ENCODE measurements at places on chromosomes 13 and 19.

DNA sequence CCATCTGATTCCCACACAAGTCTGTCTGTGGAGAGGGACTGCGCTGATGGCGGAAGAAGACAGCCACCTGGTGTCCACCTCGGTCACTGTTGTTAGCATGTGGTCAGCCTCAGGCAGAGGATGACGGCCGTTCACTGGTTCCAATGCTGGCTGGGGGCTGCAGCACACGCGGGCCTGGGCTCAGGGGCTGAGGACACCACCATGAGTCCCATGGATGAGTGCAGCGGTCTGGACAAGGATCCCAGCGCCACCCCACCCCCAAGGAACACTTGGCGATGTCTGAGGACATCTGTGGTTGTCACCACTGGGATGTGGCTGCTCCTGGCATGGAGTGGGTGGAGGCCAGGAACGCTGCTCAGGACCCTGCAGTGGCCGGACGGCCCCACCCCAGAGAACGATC, 10.9 kb downstream of the DPP9 start:
- no peak for DNase-seq

GRCh38 chr19:51766461-51766860, 5.5 kb downstream of the FPR2 start:
- DNase-seq = no peak

DNA sequence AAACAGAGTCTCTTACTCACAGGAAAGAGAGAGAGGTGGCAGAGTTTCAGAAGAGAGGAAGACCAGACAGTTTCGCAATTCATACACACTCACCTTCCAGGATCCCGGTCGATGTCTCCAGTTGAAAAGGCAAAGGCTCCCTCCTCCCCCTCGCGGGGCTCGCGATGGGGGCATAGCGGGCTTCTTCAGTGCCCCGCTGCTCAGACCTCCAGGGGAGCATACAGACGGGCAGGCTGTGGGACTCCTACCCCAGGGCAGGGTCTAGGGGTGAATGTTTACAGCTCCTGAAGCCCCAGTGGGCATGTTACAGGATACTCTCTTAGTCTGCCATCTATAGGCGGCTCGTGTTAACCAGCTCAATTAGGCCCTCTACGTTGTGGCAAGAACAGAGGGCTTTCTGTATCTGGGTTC, 139.2 kb downstream of the SLITRK5 start:
- no peak for DNase-seq

- DNase-seq = no peak
These were observed 105.1 kb downstream of the FRY start for GRCh38 chr13:32136716-32137115.

DNA sequence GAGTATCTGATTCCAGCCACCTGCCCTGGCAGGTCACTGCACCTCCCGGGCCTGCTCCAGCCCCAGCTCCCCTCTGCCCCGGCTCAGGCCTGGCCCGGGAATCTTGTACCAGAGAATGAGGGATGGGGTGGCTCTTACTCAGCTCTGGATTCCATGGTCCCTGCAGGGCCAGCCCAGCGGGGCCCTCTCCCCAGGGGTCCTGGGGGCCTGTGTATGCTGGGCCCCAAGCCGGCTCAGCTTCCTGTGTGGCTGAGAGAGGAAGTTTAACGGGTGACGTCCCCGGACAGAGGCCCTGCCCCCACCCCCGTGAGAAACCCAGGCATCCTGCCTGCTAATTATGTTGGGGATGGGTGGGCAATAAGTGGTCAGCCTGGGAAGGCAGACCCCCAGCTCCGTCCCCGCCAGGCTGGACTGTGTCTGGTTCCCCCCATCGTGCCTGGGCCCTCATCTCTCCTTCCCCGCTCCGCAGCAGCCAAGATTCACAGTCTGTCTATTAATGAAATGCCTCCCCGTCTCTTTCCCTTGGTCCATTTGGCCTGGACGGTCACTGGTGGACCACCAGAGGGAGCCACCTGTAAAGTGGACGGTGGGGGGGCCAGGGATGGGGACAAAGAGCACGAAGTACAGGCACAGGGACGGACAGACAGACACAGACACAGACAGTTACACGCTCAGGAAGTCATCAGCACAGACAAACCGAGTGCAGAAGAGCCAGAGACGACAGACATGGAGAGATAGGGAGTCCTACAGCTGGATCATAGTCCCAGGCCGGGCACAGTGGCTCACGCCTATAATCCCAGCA, at the start of gene DENND1C:
Gene DENND1C (minus strand): TSS at position 247 of the 802 bp plus-strand sequence. CDS start 92 bp downstream, at position 155.
- DNase-seq = no peak

DNA sequence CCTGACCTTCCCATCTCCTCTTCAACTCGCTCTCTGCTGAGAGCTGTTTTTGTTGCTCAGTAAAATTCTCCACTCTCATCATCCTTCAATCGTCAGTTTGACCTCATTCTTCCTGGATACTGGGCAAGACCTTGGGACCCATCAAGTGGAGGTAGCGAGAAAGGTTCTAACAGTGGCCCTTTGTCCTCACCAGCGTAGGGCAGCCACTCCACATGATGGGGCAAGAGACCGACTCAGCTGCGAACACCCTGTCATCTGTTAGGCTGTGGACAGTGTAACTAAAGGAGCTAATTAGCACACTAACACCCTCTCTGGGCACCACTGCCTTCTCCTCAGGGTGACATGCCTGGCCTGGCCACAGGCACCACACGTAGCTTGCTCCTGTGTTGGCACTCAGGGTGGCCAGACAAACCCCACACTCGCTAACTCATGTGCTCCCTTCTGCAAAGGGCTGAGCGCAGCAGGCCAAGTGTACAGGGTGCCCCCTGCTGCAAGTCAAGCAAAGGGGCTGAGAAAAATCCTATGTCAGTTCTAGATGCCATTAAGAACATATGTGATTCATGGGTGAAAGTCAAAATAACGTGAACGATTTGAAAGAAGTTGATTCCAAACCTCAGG, 1216.0 kb downstream of the SLITRK5 start:
- no peak for DNase-seq

DNA sequence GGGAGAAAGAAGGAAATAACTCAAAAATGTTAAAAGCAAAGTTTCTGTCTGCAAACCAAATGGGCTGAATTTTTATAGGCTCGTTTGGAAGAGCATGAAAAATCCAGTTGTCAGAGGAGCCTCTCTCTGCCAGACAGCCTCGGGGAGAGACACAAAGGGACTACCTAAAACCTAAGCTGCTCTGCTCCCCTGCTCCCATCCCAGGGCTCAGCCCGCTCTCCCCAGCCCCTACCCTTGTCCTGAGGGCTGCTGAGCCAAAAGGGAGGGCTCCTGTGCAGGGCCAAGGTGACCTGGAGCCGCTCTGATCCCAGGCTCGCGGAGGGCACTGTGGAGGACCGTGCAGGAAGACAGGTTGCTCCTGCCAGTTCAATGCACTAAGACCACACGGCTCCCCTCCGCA, 96.7 kb upstream of the UQCRFS1 start:
- no peak for DNase-seq

DNA sequence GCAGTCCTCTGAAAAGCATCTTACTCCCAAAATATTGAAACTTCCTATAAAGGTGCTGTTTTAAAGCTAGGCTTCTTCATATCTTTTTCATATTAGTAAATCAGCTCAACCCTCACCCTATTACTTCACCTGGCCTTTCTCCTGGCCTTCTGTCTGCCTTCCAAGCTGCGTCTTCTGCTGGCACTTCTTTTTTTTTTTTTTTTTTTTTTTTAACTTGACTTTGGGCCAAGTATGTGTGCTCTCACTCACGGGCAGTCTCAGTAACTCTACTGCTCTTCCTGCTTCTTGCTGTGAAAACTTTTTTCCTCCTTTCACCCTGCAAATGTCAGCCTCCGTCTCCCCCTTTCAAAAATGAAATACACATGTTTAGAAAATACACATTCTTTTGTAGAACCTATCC, 41.2 kb upstream of the KCTD4 start:
- no peak for DNase-seq

- DNase-seq = no peak
These were observed 4.1 kb upstream of the SIGLEC6 start for GRCh38 chr19:51535535-51535934.

GRCh38 chr13:35485424-35485823, 8.9 kb upstream of the MAB21L1 start:
- DNase-seq = no peak

DNA sequence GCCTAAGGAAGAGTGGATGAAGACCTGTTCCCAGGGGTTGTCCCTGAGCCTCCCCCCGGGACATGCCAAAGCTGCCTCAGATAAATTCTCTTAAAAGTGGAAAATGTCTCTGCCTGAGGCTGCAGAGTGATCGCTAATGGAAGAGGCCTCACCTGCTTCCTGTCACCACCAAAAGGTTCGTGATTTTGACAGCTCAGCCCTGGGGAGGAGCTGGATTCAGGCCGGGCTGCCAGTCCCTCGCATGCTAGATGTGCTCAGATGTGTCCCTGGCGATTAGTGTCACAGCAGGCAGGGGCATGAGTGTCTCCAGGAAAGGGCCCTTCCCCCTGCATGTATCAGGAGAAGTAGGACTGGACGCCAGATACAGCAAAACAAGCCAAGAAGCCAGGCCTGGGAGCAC, 626.5 kb downstream of the UQCRFS1 start:
- DNase-seq = no peak

DNA sequence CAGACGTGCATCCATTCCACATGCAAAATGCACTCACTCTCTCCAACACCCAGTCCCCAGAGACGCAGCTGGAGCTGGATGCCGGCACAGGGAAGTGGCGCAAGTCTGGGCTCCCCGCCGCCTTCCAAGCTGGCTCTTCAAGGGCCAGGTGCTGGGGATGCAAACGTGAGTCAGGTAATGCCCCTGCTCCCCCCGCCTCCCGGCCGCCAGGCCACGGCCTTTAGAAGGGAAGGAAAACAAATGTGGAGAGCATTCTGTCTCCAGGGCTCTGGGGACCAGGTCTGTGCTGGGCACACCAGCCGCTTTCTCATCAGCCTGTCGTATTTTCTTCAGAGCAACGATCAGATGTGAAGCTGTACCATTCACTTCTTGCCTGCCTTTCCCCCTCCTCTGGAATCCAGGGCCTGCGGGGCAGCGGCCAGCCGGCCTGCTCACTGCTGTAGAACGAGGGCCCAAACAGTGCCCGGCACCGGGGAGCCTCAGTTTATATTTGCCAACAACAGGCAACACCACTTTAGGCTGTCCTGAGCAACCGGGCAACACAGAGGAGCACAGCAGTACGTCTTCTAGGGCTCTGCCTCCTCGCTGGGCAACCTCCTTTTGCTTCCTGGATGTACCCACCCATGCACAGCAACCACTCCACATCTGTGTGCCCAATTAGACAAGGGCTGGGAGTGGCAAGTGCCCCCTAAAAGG, 3.8 kb downstream of the RAB20 start:
- DNase-seq = no peak

GRCh38 chr19:6963244-6963852, 57.9 kb downstream of the MBD3L2B start:
- no peak for DNase-seq

GRCh38 chr19:6056282-6056741, 54.0 kb downstream of the RFX2 start:
- no peak for DNase-seq

Data from kidney glomerular epithelial cell (primary cell).